Diencephalon (tissue), 1 donor: ENCODE measurements at places on chromosomes 13 and 19. TPM values are rescaled to one million over a fixed set of nuclear protein-coding genes. Genes with fewer than 3 reads are reported as not detected.

The FFAR1 gene
- not detected for total RNA-seq

The PINLYP gene
- 8.1 TPM for total RNA-seq

The HSPB6 gene
- total RNA-seq, result 0.23 TPM

The TMEM143 gene
- 6.0 TPM for total RNA-seq

The NTN5 gene
- not detected for total RNA-seq

The NOTCH3 gene
- 16.6 TPM for total RNA-seq
